Urinary bladder (tissue), 4 donors: ENCODE measurements at places on chromosomes 12 and 14. TPM values are rescaled to one million over a fixed set of nuclear protein-coding genes. Genes with fewer than 3 reads are reported as not detected.

DNA sequence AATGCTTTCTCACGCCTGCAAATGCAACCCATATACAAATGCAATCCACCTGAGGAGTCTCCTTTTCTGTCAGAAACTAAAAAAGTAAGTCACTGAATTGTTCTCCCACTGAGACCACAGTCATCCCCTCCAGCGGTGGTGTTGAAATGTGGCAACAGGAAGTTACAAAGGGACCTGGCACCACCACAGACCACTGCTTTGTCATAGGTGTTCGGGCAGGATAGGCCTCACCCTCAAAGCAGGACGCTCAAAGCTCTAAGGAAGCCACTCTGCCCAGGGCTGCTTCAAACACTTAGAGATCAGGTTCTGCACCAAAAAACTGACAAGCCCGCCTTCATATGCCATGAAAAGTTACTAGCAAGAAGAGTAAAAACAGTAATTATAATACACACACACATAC, 11.3 kb downstream of the PHLDA1 start:
- DNase-seq, result no peak

- DNase-seq, result no peak
Measured at GRCh38 chr12:79635676-79636075, 55.1 kb downstream of the PAWR start.

DNA sequence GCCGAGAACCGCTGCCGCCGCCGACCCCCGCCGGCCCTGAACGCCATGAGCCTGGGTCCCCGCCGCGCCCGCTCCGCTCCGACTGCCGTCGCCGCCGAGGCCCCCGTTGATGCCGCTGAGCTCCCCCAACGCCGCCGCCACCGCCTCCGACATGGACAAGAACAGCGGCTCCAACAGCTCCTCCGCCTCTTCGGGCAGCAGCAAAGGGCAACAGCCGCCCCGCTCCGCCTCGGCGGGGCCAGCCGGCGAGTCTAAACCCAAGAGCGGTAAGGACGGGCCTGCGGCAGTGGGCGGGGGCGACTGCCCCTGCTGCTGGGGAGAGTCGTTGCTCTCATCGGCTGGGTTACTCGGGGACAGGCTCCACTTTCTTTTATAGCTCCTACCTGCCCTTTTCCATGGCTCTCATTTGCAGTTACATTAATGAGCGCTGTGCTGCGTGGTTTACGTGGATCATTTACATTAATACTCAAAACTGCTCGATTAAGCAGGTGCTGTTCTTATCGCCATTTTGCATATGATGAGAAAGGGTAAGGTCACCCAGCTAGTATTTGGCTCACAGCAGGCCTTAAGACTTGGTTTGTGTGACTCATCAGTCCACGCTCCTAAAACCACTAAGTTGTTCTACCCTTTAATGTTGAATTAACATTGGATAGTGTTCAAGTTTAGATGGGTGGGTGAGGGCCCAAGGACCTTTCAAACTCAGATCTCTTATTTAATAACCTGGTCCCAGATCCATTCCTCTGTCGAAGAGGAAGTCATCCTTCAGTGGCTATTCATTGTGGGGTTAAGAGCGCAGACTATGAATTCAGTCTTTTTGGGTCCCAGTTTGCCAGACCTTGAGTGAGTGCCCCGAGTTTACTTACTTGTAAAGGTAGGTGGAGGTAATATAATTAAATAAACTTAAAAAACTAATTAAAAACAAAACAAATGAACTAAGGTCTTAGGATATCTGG, 823 bp downstream of the RNF10 start:
- no peak for DNase-seq

The RASSF9 gene
- 10.4 TPM for total RNA-seq

DNA sequence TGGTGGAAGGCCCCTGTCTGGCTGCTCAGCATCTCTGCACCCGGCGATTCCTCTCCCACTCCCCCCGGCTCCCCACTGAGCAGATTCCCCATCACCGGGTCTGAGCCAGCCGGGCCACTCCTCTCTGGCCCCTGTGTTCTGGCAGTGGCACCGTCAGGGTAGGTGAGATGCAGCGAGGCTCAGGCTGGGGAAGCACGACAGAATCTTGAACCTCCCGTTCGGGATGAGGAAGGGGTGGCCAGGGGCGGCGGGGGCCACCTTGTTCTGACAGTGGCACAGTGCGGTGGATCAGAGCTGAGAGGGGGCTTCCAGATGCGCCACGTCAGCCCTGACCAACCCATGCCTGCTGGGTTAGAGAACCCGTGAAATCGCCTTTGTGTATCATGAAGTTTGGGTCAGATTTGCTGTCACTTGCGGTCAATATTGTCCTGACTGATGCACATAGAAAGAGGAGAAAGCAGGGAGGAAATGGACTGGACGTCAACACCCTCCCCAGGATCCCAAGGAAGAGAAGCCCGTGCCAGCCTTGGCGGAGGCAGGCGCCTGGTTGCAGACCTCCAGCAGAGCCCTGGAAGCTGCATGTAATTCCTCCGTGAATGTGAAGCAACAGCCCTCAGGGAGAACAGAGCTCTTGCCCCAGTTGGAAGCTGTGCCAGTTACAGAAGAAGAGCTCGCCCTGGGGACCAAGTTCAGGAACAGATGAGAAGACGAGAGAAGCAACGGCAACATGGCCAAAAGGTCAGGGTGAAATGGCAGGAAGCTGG, 137.1 kb upstream of the SFSWAP start:
- no peak for DNase-seq

- no peak for DNase-seq
Measured at GRCh38 chr14:77498120-77498979, at the start of gene ISM2. ISM2 (minus strand) TSS chr14:77498816; CDS start chr14:77498793, 23 bp downstream.

The SMIM41 gene
- total RNA-seq, result 3.4 TPM

DNA sequence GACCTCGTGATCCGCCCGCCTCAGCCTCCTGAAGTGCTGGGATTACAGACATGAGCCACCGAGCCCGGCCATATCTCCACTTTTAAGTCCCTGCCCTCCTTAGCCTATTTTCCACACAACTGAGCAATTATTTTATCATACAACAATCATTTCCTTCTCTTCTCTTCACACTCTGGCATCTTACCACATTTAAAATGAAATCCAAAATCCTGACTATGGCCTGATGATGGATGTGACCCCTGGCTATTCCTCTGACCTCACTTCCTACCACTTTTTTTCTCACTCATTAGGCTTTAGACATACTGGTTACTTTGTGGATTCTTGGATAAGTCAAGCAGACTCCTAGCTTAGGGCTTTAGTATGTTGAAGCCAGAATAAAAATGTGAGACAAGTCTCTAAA, 21.9 kb upstream of the EID3 start:
- DNase-seq, result no peak

The CSRP2 gene
- 93.4 TPM for total RNA-seq

DNA sequence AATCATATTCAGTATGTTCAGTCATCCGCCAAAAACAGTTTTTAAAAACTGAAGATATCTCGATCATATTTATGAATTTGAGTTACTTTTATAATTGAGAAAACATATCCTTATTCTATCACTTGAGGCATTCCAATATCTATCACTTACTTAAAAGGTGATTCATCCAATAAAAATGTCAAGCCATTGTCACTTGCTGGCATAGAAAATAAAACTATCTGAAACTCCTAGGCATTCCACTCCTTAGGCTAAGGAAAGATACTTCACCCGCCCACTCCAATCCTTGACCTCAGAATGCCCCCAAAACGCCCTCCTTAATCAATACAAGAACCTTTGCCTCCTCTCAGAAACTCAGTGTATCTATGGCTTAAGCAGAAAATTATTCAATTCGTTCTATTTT, 51.3 kb upstream of the AMIGO2 start:
- DNase-seq, result no peak

GRCh38 chr12:89162589-89163261, 189.6 kb downstream of the DUSP6 start:
- no peak for DNase-seq

DNA sequence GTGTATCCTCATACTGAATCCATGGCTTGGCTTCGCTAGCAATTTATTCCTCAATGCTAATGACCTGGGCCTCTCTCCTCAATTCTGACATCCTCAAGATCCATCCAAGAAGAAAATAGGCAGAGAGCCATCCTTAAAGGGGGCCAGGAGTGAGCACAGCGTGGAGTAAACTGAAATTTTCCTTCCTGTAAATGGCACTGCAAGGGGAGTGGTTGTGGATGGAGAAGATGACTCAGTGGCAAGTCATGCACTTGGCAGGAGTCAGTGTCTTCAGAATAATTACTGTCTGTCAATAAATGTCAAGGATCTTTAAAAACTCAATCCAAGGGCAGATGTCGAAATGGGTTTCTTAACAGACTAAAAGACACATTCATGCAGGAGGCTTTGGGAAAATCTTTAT, 88.0 kb upstream of the TMEM132C start:
- DNase-seq, result no peak

- no peak for DNase-seq
Measured at GRCh38 chr14:97046967-97047366, 249.8 kb downstream of the VRK1 start.

- no peak for DNase-seq
Measured at GRCh38 chr14:95184413-95184790, 27.1 kb upstream of the DICER1 start.

DNA sequence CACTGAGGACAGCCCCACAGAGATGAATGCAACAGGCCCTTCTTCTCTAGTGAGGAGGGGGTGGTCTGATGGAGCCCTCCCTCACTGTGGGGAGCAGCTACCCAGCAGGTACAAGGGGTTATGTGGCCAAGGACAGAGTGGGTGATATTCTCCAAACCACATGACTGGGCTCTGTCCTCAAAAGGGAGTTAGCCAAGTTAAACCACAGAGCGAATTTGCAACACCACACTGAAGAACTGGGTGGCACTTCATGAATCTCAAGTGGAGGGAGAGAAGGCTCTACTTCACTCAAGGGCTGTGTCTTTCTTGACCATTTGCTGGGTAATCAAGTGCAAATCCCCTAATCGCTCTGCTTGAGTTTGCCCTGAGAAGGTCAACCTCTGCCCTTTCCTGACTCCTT, 12.5 kb downstream of the GPR68 start:
- no peak for DNase-seq

DNA sequence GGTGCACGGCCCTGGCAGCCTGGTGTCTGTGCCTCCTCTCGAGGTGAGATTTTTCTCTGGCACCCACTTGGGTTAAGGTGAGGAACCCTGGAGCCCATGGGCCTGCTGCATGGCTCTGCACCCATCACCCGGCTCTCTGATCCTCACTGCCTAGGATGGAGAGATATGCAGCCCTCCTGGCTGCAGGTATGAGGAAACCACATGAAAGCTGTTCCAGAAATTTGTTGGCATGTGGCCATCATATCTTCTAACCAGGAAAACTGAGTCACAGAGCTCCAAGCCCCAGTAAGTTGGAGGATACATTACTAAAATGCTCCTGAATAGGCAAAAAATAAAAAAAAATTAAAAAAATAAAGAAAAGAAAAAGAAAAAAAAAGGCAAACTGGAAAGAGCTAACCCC, 39.3 kb upstream of the DDX11 start:
- DNase-seq, result no peak

DNA sequence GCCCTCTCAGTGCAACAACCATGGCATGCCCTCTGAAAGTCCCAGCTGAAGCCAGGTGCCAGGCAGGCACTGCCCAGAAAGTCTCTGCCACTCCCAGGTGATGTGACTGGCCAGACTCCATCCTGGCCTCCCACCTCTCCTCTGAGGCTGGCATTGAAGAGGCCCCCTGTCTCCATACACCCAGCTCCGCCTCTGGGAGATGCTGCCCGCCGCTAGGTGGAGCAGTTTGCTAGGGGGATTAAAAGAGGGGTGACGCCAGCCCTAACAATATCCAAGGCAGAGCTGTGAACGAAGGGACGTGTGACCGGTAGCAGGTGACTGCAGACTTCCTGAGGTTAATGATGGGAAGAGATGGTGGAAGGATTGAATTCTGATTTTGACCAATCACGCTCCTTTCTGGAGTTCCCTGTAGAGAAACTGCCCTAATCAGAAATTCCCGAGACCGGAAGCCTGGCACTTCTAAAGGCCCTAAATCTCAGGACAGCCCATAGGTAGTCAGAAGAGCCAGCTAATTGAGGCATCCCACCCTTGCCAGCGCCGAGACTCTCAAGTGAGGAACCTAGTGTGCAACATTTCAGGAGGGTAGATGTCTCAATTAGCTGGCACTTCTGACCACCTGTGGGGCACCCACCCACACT, 8.3 kb upstream of the PLEK2 start:
- DNase-seq, result no peak

The HEATR5A gene
- 74.8 TPM for total RNA-seq

GRCh38 chr14:93994919-93995682, 2.0 kb upstream of the CCDC197 start:
- DNase-seq, result no peak

DNA sequence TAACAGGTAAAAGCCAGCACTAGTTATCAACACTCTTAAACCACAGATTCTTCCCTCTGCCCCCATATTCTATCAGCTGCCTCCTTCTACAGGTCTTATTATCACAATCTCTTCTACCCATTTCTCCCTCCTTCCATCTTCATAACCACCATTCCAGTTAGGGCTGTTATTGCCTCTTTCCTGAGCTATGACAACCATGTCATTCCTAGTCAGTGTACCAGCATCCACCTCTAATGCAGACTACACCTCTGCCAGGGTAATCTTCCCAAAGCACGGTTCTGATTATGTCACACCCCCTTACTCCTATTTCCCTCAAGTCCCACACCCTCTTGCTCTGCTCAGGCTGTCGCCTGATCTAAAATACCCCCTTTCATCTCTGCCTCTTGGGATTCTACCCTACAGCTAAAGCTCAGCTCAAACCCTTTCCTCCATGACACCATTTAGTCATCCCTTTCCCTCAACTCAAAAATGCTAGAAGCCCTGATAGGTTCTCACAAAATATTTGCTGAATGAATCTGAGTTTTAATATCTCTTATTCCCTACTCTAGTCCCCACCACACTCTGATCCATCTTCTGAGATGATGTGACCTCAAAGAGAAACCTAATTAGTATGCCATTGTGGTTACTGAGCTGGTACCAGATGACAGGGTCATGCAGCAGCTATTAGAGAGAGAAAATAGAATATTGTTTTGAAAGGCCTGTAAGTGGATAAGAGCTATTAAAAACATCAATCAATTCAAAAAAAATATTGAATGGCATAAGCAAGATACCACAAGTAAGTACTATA, 11.7 kb downstream of the RACGAP1 start:
- no peak for DNase-seq

- DNase-seq, result no peak
Measured at GRCh38 chr12:3684449-3685051, 68.4 kb downstream of the CRACR2A start.

The CCDC184 gene
- 0.85 TPM for total RNA-seq

- no peak for DNase-seq
Measured at GRCh38 chr12:60071759-60072191, 475.9 kb downstream of the SLC16A7 start.

GRCh38 chr12:28023156-28023887, 50.8 kb upstream of the PTHLH start:
- no peak for DNase-seq

The KERA gene
- 1.1 TPM for total RNA-seq

The NEUROD4 gene
- 0.11 TPM for total RNA-seq

The SLIRP gene
- 174 TPM for total RNA-seq

GRCh38 chr12:50641566-50641965, 122.3 kb upstream of the ATF1 start:
- no peak for DNase-seq
